NCI-H2171 (cell line): ENCODE measurements at places on chromosomes 2 and 18.

DNA sequence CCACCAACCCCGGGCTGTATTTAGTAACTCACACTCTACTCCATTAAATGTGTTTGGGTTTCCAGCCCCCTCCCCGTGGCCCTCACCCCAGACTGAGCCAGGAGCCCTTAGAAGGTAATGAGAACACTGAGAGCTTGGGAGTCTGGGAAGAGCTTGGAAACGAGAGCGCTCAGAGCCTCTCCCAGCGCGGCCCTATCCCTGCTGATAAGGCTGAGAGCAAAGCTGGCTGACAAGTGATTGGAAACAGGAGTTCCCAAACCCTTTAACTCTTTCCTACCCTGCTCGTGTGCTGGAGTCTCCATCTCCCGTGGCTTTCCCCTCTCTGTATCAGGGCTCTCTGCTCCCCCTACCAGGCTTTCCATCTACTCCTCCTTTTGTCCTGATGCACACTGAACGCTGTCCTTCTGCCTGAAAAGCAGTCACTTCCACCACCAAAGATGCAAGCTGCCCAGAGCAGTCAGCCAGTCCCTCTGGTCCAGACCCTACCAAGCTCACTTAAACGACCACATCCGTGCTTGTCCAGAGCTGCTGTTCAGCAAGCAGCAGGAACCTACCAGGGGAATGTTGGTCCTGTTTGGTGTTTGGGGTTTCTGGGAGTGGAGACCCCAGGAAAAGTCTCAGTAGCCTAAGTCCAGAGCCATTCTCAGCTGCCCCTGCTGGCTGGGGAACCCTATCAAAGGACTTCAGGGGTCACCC, 100.0 kb upstream of the PKDCC start:
- DNase-seq, result no peak

DNA sequence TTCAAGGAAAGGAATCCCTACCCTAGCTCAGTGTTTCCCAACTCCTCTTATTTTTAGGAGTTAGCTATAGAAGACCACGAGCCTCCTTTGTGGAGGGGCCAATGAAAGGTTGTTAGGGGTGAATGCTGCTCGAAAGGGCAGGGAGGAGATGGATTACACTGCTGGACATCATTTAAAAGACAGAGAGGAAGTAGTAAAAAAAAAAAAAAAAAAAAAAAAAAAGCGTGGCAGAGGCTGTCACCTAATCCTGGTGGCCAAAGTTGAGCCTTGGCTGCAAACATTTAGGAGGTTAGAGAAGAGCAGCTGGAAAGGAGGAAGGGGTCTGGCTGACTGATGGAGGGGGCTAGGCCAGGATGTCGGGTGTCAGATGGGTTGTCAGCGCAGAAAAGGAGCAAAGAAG, 139.0 kb upstream of the KLF7 start:
- DNase-seq, result no peak

- DNase-seq, result no peak
These were observed 7.7 kb upstream of the OXER1 start for GRCh38 chr2:42771546-42772153.

DNA sequence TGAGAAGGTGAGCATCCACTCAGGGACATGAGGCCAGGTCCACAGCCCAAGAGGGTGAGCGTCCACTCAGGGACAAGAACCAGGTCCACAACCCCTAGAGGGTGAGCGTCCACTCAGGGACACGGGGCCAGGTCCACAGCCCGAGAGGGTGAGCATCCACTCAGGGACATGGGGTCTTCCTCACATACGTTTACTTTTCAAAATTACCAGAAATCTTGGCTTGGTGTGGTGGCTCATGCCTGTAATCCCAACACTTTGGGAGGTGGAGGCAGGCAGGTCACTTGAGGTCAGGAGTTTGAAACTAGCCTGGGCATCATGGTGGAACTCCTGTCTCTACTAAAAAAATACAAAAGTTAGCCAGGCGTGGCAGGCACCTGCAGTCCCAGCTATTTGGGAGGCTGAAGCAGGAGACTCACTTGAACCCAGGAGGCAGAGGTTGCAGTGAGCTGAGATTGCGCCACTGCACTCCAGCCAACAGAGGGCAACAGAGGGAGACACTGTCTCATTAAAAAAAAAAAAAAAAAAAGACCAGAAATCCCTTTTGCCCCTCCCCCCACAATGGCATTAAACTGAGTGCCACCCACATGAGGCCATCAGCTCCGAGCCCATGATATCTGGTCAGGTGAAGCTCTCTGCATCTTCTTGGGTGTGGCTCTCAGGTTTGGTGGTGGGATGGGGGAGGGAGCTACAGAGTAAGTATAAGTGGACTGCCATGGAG, 9.0 kb upstream of the MBP start:
- no peak for DNase-seq

DNA sequence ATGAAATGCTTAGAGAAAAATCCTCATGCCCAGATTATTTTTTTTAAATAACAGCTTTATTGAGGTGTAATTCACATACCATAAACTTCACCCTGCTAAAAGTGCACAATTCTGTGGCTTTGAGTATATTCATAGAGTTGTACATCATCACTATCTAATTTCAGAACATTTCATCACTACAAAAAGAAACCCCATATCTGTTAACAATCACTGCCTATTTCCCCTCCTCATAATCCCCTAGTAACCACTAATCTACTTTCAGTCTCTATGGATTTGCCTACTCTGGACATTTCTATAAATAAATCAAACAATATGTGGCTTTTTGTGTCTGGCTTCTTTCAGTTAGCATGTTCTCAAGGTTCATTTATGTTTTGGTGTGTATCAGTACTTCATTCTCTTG, 51.4 kb downstream of the OSBPL1A start:
- no peak for DNase-seq

- no peak for DNase-seq
These were observed 286.2 kb downstream of the TCF4 start for GRCh38 chr18:55301824-55302166.

- no peak for DNase-seq
These were observed 569.2 kb downstream of the METTL4 start for GRCh38 chr18:2002151-2002550.
